ENCODE measurements at places on chromosomes 11 and 22.

DNA sequence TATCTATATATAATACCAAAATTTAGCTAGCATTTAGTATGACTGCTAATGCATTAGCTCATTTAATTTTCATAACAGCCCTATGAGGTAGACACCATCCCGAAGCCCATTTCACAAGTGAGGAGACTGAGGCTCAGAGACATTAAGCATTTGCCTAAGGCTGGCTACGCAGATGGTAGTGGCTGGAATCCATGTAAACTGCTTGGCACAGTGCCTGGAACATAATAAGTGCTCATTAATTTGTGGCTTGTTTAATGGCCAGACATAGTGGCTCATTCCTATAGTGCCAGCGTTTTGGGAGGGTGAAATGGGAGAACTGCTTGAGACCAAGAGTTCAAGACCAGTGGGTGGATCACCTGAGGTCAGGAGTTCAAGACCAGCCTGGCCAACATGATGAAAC, 17.8 kb upstream of the TP53I11 start:
- DNase-seq: no peak

GRCh38 chr11:100229086-100229485, 458.0 kb upstream of the ARHGAP42 start:
- DNase-seq: no peak

DNA sequence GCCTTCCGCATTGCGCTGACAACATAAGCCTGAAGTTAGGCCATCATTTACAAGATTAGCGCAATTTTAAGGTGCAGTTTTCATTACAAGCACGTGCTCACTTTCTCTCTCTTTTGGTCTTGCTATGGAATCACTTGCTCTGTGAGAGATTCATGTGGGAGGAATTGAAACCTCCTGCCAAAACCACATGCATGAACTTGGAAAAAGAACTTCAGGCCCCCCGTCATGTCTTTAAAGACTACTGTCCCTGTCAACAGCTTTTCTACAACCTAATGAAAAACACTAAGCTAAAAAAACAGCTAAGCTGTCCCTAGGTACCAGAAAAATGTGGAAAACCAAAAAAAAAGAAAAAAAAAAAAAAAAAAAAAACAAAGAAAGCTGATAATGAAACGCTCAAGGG, 1707.6 kb upstream of the RAG2 start:
- DNase-seq: no peak

- no peak for DNase-seq
These were observed 1246.4 kb downstream of the BRD1 start for GRCh38 chr22:48581205-48581766.

DNA sequence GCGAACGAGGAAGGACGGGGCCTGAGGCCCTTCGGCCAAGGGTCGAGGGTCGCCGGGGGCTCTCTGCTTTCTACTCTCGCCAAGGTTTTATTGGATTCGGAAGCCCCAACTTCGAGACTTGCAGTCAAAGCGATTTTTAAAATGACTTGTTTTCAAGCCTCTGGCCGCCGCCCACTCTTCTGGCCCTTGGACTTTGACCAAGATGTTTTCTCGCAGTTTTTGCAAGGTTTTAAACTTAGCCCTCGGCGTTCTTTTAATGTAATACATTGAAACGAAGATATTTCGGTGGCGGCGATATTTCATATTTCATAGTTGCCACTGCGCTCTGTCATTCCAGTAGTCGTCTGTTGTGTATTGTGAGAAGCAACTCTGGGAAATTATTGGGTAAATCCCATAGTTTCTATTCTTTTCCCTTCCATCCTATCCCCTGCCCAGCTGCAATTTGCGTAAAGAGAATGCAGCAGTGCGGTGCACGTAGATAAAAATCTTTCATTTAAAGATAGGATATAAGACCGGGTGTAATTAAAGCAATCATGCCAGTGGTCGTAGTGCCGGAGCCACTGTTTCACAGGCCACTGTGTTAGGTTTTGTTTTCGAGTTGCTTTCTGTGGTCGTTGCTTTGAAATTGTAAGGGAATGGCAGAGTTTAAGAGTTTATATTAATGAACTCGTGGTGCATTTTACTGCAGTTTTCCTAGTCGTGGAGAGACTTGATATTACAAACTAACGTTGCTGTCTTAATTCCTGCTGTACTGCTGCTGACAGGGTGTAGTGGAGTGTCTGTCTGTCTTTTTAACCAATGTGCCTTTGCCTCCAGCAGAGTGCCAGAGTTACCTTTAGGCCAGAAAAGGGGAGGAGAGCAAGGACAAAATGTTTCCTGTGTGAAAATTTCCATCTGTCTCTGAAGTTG, 702 bp downstream of the BIRC2 start:
- DNase-seq: peak; percentile 72

DNA sequence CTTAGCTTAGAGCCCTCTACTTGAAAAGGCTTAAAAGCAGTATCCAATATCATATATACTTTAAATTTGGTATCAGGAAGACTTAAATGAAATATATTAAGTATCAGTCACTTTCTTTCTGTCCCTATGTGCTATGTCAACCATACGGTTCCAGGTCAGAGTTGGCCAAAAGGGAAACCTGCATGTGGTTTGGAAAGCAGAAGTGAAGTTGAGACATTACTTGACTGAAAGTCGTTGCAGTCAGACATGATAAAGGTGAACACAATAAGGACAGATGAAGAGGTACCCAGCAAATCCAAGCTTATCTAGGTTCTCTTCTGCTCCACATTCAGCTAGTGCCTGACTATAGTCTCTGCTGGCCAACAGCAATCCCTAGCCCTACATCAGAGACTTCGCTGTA, 336.8 kb downstream of the KCNA4 start:
- no peak for DNase-seq

GRCh38 chr11:93849751-93850593, 446 bp downstream of the VSTM5 start:
- no peak for DNase-seq

Data from midbrain (tissue), 1 donor.